RPMI8226 (cell line): ENCODE measurements at places on chromosomes 1 and 21.

DNA sequence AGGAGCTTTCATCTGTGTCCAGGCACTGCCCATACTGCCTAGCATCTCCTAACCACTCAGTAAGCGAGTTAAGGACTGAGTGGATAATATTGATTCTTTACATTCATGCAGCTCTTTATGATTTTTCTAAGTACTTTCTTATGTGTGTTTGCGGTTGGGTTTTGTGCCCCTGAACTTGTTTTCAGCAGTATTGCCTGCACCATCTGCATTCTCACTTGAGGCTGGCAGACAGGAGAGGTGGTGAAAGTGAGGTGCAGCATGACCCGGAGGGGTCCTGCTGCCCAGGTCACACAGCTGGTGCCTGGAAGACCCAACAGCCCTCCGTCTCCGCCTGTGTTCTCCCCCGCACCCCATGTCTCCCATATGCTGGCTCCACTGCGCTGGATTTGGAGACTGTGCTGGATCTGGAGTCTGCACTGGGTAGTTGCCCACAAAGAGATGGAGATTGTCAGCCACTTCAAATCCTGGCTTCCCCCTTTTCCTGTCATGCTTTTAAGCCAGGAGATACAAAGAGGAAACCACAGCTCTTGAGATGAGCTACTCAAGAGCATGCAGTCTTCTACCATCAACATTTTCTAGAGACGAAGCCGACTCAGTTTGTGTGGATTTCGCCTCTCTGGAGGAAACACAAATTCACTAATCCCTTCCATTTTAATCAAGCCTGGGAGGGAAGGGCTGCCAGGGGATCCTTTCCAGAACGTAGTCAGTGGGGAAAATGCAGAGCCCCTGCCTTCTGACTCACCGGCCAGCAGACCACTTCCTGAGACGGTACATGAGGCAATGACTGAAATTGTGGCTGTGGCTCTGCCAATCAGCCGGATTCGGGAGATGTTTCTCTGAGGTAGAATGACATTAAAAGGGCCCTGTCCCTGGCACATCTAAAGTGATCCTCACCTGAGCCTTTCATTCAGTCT lies 71.7 kb upstream of the ANGPTL1 start:
- DNase-seq: no peak

DNA sequence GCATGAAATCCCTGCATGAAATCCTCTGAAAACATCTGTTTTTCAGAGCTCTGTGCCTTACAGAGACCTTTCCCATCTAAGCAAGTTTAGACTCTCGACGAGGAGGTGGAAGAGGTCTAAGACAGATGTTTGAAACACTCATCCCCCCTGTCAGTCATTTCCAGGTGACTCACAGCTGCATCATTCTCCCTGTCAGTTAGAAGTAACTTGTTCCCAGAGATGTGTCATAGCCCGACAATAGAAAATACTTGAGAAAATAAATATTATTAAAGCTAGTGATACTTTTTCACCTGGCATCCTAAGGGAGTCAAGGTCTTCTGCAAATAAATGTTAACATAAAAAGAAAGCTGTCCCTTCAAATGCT lies 41.6 kb upstream of the SEC16B start:
- DNase-seq: no peak

DNA sequence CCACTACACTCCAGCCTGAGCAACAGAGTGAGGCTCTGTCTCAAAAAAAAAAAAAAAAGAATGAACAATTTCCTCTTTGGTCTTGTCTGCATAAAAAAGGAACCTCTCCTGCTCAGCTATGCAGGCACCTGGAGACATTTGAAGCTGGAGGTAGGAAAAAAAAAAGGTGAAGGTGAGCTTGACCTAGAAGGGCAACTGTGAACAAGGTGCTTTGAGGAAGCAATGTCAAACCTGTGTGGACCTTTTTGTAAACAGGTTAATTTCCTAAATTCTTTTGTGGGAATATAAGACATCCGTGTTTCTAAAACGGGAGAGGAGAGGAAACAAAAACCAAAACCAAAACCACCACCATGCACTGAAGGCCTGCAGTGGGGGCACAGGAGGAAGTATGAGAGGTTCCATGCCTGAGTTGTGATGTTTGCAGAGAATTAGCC lies 77.5 kb downstream of the SLC45A1 start:
- peak; percentile 67 for DNase-seq

DNA sequence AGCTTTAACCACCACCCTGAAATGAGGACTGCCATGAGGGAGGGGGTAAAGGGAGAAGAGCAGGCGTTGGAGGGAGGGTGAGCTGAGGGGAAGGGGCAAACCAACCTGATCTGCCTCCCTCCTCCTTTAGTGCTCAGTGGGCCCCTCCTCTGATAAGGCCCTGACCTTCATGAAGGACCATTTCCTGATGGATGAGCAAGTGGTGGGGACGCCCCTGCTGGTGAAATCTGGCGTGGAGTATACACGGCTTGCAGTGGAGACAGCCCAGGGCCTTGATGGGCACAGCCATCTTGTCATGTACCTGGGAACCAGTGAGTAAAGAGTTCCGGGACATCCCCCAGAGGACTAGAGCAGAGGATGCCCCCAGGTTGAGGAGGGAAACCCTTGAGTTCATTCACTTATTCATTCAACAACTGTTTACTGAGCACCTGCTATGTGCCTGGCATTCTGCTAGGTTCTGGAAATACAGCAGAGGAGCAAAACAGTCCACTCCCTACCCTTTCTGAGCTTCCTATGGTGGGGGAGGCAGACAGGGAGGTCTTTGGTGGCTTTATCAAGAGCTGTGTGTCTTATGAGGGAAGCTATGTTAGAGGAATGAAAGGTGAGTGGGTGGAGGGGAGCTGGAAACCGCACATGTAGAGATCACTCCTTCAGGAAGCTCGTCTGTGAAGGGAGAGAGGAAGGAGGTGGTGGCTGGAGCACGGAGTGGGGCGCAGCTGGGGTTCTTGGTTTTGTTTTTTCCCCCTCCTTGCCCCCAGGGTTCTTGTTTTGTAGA lies 19.5 kb downstream of the SEMA4A start:
- no peak for DNase-seq

GRCh38 chr1:46289134-46289494 lies 14.3 kb downstream of the LRRC41 start:
- DNase-seq: no peak

GRCh38 chr1:209335178-209335577 lies 248.3 kb upstream of the CAMK1G start:
- DNase-seq: peak; percentile 42

DNA sequence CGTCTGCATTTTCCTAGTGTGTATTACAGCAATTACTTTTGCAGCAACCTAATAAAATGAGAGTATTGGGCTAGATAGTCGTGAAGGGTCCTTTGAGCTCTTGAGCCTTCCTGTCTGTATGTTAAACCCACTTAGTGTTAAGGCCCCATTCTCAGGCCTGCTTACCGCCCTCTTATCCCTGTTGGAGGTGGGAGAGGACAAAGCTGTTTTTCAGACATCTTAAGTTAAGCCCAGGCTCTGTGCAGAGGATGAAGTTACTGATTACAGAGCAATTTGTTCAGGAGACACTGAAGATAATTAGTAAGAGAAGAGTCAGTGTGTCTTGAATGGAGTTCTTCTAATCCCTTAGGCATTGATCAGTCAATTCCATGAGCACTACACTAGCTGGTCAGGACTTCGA lies 114.6 kb downstream of the UCK2 start:
- no peak for DNase-seq

DNA sequence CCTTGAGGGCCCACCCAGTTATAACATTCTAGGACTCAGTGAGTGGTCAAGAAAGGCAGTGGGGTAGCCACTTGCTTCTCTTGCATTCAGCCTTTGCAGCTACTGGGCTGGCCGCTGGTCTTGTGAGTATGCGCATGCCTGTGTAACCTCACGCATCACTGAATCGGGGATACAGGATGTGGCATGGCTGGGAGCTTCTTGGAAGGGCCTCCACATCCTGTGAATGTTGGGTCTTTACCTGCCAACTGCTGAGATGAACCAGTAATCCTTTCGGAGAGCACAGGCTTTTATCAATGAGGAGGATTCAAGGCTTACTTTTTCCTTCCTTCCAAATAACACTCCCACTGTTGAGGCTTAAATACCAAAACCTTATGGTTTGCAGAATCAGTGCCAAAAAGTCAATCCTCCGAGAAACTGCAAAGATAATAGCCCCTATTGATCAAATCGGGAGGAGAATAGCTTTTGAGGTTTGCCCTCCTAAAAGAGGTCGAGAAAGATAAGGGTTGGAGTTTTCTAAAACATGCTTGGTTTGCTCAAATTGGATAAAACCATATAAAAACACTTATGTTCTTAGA lies 198.9 kb upstream of the UBE2U start:
- DNase-seq: no peak
